ENCODE measurements at places on chromosomes 4 and X.

DNA sequence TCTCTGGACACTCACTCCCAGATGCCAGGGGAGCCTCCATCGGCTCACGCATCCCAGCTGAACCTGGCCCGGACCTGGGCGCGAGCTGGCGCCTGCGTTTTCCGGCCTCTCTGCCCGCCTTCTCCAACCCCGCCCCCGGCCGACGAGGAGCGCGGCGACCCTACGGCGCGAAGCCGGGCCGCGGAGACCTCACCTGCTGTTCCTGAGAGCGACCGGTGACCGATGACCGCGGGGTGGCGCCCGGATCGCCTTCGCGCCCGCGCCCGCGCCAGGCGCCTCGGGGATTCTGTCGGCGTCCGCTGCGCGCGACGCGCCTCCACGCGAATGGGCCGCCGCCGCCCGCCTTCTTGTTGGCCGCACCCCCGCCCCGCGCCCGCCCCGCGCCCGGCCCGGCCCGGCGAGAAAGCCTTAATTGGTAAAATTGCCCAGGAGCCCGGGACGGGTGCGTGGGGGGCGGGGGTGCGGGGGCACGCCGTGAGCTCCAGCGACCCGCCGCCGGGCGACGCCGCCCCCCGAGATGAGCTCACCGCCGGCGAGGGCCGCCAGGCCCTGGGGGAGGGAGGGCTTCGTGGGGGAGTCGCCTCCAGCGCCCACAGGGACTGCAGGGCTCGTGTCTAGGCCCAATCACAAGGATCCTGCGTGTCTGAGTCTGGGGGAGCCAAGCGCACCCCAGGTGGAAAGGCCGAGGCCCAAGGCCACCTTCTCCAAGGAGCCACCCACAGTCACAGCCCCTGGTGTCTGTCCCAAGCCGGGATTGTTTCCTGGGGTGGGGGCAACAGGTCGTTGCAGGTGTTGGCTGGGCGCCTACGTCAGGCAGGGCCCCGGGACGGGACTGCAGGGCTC, at the start of gene FLNA:
Gene FLNA, minus strand, starts transcription at position 322 of the 843 bp plus-strand sequence. CDS start 3,389 bp downstream, outside the sequence.
- no peak for DNase-seq

GRCh38 chrX:133215017-133215416, 3.1 kb downstream of the TFDP3 start:
- DNase-seq: no peak

DNA sequence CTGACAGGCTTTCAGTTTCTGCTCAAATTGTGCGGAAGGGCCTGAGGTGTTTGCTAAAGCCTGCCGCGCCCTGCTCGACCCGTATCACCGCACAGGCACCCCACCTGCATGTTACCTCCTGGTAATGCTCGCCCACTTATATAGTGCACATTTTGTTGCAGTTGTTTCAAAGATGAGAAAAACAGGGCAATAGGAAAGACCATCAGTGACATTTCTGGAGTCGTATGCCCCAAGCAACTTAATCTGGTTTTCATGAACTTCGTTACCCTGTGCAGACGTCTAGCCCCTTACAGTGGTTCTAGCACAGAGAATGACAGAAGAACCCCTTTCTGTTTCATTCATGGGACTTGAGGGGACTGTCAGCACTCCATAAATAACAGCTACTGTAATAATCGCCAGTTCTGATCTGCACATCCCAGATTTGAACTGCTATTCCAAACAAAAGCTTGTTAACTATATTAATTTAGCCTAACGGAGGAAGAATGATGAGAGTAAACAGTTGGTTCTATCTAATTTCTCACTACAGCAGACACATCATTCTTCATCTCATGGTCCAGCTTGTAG, 940 bp upstream of the DCTD start:
- no peak for DNase-seq

GRCh38 chr4:7101692-7102515, 34.0 kb upstream of the GRPEL1 start:
- peak; percentile 82 for DNase-seq

GRCh38 chr4:181030961-181031360, 1212.2 kb upstream of the TENM3 start:
- no peak for DNase-seq

DNA sequence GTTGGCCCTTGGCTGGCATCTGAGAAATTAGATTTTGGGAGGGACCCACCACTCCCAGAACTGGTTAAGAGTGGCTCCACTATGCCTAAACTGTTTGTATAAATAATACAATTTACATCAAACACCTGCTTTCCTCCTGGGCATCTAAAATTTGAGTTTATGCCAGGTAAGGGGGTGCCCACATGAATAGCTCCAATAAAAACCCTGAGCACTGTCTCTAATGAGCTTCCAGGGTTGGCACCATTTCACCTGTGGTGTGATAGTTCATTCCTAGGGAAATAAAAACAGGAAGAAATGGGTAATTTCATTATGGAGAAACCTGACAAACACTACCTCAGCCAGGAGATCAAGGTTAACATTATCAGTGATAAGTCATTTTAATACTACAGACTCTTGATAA, 119.7 kb downstream of the FRYL start:
- no peak for DNase-seq
